A549 treated with RU486 at 1 μM for 4 hours (cell line): ENCODE measurements at places on chromosomes 7 and 10. TPM values are rescaled to one million over a fixed set of nuclear protein-coding genes. Genes with fewer than 3 reads are reported as not detected.

Gene XRCC2
- 3.3 to 6.4 TPM (median 5.7 TPM) in 5 replicates for total RNA-seq

Gene NEBL
- total RNA-seq, result 4.2 to 5.4 TPM (median 4.7 TPM) in 5 replicates

Gene SOSTDC1
- not detected in 5 replicates for total RNA-seq

Gene ADIRF
- total RNA-seq, result 0.21 TPM in 1 of 5 replicates, not detected in the others

Gene SLC16A9
- 0.05 to 0.09 TPM (median 0.08 TPM) in 4 of 5 replicates, not detected in the other for total RNA-seq

Gene GPR85
- total RNA-seq, result not detected in 5 replicates

Gene KCNH2
- total RNA-seq, result 0.29 to 0.61 TPM (median 0.37 TPM) in 5 replicates

Gene CALML5
- total RNA-seq, result not detected in 5 replicates

Gene THSD7A
- total RNA-seq, result 1.3 to 3.3 TPM (median 2.6 TPM) in 5 replicates

Gene BAZ1B
- total RNA-seq, result 52.1 to 66.9 TPM (median 61.1 TPM) in 5 replicates

Gene DAGLB
- 19.6 to 25.2 TPM (median 24.7 TPM) in 5 replicates for total RNA-seq

Gene CFTR
- 0.06 to 0.24 TPM in 2 of 5 replicates, not detected in the others for total RNA-seq

Gene MICU1
- total RNA-seq, result 53.5 to 62.3 TPM (median 54.7 TPM) in 5 replicates

Gene PTPN20
- total RNA-seq, result 3.1 to 4.3 TPM (median 3.6 TPM) in 5 replicates

Gene SMO
- total RNA-seq, result 12.4 to 17.5 TPM (median 15.2 TPM) in 5 replicates

Gene CRTAC1
- total RNA-seq, result 0.88 to 1.5 TPM (median 1.1 TPM) in 5 replicates

Gene CCDC172
- not detected in 5 replicates for total RNA-seq

Gene PODXL
- 40.3 to 66.8 TPM (median 60.7 TPM) in 5 replicates for total RNA-seq

Gene CDK1
- 52.1 to 99.5 TPM (median 91.7 TPM) in 5 replicates for total RNA-seq

Gene GHRHR
- 0.29 TPM in 1 of 5 replicates, not detected in the others for total RNA-seq

Gene ENO4
- 0.15 to 0.31 TPM (median 0.22 TPM) in 5 replicates for total RNA-seq

Gene MRLN
- not detected in 5 replicates for total RNA-seq

Gene SPDYE16
- total RNA-seq, result not detected in 5 replicates

Gene C10orf90
- 2.7 to 3.8 TPM (median 3.7 TPM) in 5 replicates for total RNA-seq

Gene CALML3
- not detected in 5 replicates for total RNA-seq

Gene BTBD16
- 0.32 to 0.80 TPM (median 0.49 TPM) in 5 replicates for total RNA-seq
